ENCODE measurements at places on chromosomes 6 and 20. TPM values are rescaled to one million over a fixed set of nuclear protein-coding genes. Genes with fewer than 3 reads are reported as not detected.

GRCh38 chr6:144344646-144345045, 59.5 kb downstream of the UTRN start:
- no peak for DNase-seq

DNA sequence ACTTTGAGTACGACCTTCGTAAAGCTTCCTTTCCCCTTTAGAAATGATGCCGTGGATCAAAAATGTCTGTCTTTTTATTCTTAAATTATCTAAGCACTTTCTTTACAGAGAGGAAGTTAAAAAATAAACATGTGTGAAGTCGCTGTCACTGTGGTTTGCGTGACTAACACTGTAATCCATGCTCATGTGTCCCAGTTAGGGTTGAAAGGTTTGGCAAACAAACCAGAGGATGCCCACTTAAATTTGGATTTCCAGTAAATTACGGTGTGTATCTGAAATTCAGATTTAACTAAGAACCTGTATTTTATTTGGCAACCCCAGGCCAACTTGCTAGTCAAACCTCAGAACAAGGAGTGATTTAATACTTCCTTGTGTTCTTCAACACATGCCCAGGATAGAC, 21.1 kb downstream of the HLA-DRB1 start:
- DNase-seq: no peak

GRCh38 chr6:35260591-35261570, 1.3 kb downstream of the ZNF76 start:
- no peak for DNase-seq

DNA sequence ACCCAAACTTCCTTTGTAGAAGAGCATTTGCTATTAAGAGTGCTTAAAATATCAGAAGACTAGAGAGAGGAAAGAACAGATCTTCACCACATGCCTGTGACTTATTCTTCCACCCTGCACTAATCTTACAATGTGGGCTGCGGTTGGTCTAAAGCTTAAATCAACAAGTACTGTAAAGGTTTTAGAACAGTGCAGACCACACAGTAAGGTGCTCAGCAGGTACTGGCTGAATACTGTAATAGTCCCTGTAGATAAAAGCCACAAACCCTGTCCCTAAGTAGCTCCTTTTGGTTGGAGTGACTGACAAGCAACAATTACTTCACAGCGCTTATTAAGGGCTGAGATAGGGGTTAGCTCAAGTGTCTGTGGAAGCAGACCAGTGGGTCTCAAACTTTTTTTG, 972 bp upstream of the PHF3 start:
- DNase-seq: no peak

GRCh38 chr6:118724211-118724610, 72.8 kb upstream of the CEP85L start:
- DNase-seq: no peak

DNA sequence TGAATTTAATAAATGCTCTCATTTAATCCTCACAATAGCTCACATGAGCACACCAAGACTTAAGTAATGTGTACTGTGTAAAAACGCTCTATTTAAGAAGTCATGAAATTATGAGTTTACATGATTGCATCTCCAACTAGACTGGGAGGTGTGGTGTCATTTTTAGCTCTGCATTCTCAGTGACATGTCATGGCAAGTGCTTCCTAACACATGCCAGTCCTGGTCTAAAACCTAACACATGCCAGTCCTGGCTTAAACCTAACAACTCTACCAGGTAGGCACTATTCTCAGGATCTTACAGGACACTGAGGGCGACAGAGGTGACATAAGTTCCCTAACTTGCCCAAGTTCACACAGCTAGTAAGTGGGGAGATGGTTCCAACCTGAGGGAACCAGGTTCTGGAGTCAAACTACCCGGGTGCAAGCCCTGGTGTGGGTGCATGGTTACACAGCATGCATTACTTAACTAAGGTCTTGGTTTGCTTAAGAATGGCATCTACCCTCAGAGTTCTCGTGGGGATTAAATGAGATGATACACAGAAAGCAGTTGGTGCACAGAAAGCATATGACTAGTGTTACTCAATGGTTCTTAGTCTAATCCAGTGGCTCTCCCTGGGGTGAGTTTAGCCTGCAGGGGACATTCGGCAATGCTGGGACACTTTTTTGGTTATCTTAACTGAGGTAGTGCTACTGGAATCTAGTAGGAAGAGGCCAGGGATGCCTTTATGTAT, 14.7 kb downstream of the CLDN20 start:
- no peak for DNase-seq

DNA sequence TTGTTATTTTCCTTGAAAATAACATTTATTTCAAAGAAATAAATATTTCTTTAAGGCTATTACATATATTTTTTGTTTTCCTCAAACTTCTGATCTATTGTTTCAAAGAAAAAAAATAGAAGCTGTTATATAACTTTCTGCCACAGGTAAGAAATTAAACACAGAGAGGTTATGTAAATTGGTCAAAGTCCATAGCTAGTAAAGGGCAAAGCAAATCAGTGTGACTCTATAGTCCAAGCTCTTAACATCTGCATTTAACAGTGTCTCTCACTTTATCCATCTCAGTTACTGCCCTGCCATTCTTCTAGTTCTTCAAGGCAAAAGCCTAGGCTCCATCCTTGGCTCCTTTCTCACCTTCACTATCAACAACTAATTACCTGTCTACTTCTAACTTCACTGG, 57.1 kb downstream of the RWDD2A start:
- no peak for DNase-seq

GRCh38 chr6:145704143-145704781, 31.1 kb downstream of the EPM2A start:
- no peak for DNase-seq

- no peak for DNase-seq
Measured at GRCh38 chr6:31339210-31339609, 17.8 kb downstream of the HLA-B start.

Gene PRDM1
- total RNA-seq: 21.9 TPM

Gene GPR63
- total RNA-seq: 0.92 TPM

Measured in T-cell (primary cell).